ENCODE measurements at places on chromosomes 6 and 20.

DNA sequence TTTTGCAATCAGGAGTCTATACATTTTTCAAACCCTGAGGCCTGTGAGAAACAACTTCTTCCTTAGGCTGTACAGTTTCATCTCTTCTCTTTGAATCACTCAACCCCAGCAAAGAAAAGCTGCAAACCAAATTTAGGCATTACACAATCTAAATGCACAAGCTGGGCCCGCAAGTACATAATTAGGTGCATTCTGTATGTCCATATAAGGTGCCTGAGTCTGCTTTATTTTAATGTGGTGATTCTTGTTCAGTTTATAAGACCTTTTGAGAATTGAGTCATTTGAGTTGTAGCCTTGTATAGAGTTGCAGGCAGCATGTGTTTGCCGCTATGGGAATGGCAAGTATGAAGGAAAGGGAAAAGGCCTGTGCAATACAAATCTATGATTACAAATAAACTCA is 709.6 kb upstream of the MARCKS start:
- DNase-seq: no peak

- DNase-seq: no peak
These were observed 48.3 kb upstream of the KIF16B start for GRCh38 chr20:16621435-16622141.

DNA sequence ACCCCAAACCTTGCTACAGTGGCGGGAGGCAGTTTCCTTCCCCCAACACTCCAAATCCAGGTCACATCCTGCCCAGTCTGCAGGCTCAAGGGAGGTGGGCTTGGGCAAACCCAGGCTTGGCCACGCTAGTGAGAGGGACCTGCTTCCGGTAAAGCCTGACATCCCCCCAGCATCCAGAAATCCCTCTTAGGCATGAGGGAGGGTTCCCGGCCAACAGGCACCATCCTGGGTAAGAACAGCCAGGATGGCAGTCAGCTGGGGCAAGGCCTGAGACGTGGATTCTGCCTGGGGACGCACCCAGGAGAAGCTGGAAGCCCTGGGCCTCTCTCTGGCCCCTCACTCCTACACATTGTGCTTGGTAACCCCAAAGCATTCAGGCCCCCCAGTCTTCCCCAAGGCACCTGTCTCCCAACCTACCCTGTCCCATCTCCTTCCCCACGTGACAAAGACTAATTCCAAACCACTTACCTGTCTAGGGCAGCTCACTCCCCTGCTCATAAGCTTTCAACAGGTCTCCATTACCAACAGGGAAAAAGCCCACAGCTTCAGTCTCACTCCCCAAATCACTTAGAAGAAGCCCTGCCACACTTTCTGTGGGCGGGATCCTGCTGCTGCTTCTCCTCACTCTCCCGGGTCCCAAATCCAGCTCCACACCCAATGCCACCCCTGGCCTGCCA is 2.1 kb downstream of the C20orf144 start:
- peak; percentile 20 for DNase-seq

DNA sequence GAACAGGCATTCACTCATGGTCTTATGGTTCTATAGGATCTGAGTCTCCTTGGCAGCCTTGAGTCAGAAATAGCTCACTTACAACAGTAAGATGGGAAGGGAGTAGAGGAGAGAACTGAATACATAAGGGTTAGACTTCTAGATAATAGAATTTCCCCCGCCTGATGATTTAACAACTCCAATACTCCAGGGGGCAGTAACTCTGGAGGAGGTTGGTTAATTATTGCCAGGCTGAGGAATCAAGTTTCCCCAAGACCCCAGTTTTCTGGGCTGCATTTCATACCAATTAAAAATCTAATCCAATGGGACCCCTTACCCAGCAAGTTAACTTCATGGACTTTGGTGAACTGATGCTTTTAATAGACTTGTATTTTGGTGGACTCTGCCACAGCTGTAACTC is 94.2 kb upstream of the MOCS1 start:
- DNase-seq: no peak

- DNase-seq: no peak
These were observed 3.7 kb upstream of the CMTR1 start for GRCh38 chr6:37429352-37429750.

DNA sequence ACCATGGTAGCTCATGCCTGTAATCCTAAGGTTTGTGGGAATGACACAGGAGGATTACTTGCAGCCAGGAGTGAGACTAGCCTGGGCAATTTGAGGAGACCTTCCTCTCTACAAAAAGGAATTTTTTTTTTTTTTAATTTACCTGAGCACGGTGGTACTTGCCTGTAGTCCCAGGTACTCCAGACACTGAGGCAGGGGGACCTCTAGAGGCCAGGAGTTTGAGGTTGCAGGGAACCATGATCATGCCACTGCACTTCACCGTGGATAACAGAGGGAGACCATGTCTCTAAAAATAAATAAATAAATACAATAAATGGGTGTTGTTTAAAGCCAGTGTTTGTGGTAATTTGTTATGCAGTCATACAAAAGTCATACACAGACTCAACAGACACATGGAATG is 2.4 kb upstream of the HLA-F start:
- no peak for DNase-seq

GRCh38 chr20:51244466-51244865 is 221.6 kb upstream of the KCNG1 start:
- DNase-seq: no peak

DNA sequence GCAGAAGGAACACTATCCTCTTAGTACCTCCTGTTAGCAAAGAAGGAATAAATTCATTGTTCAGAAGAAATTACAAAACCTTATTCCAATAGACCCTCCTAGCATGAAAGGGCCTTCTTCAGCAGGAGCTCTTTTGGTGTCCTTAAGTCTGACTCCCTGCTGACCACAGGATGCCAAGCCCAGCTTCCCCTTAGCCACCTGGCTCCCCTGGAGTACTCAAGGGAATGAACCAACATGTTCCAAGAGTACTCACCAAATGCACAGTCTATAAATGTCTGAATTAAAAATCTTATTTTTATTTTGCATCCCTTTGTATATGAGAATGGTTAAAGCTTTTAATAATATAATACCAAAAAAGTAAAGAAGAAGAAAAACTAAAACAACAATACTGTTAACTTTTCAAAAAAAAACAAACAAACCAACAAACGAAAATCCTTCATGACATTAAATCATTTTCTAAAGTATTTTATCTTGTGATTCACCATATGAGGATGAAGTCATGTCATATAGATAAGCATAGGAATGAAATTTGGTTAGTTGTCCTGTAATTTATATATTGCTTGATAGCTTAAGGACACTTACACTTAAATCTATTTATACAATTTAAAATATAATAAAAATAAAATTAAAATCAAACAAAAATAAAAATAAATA is 1355.1 kb downstream of the HACE1 start:
- no peak for DNase-seq

DNA sequence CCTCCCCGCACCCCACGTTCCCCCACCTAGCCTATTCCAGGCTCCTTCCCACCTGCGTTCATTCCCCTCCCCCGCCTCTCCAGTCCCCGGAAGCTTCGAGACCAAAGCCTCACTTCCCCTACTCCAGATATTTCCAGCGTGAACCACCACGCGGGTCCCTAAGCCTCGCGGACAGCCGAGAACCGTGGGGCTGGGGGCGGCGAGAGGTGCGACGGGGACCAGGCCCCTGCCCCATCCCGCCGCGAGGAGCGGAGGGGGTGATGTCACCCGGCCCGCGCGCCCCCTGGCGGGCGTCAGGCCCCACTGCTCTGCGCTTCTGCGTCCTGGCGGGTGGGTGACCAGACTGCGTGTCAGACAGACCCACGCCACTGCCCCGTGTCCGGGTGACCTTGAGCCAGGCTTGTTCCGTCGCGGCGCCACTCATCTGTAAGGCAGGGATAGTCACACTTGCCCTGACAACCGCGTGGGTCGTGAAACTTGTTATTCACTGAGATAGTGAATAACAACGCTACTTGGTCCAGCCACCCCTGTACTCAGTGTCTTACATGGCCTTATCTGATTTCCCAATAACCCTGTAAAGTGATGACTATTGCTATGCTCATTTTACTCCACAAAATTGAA is 9.0 kb upstream of the HSP90AB1 start:
- peak; percentile 88 for DNase-seq

DNA sequence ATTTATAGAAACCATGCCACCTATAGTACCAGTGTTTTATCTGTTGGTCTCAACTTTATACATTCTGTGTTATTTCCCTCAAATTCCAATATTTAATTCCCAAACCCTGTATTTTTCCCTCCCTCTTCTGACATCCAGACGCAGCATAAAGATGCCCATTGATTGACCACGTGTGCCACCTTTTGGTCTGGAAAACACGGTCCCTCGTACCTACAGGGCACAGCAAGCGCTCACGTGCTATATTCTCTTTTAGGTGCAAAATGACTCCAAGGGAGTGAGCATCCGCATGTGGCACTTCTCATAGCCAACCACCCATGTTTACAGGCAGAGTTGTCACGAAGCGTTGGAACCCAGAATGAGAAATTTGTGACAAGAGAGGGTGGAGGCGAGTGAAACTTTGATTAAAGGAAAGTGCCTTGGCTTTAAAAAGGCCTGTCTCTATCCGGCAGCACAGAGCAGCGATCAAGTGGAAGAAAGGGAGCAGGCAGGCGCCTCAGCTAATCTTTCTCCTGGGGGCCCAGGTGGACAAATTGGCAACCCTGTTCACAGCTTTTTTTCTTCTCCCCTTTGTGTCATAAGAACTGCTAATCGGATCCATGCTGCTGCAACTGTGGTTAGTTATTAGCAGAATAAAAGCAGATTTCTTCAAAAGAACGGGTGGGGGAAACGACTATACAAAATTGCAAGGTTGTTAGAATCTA is 225.9 kb downstream of the TMEM242 start:
- DNase-seq: no peak
